ENCODE measurements at places on chromosomes 1 and 21. TPM values are rescaled to one million over a fixed set of nuclear protein-coding genes. Genes with fewer than 3 reads are reported as not detected.

DNA sequence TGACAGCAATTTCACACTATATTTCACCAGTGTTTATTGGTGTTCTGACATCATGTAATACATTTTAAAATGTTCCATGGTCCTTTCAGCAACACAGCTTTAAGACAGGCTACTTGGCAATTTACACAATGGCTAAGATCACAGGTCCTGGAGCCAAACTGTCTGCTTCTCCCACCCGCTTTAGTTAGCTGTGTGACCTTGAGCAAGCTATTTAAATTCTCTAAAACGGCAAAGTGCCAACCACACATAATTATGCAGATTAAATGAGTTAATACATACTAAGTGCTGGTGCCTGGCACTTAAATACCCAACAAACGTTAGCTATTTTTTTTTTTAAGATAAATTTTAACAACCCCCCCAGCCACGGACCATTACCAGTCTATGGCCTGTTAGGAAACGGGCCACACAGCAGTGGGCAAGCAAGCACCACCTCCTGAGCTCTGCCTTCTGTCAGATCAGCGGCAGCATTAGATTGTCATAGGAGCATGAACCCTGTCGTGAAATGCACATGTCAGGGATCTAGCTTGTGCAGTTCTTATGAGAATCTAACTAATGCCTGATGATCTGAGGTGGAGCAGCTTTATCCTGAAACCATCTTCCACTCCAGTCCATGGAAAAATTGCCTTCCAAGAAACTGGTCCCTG lies 26.9 kb downstream of the SOD1 start:
- no peak for ATAC-seq

DNA sequence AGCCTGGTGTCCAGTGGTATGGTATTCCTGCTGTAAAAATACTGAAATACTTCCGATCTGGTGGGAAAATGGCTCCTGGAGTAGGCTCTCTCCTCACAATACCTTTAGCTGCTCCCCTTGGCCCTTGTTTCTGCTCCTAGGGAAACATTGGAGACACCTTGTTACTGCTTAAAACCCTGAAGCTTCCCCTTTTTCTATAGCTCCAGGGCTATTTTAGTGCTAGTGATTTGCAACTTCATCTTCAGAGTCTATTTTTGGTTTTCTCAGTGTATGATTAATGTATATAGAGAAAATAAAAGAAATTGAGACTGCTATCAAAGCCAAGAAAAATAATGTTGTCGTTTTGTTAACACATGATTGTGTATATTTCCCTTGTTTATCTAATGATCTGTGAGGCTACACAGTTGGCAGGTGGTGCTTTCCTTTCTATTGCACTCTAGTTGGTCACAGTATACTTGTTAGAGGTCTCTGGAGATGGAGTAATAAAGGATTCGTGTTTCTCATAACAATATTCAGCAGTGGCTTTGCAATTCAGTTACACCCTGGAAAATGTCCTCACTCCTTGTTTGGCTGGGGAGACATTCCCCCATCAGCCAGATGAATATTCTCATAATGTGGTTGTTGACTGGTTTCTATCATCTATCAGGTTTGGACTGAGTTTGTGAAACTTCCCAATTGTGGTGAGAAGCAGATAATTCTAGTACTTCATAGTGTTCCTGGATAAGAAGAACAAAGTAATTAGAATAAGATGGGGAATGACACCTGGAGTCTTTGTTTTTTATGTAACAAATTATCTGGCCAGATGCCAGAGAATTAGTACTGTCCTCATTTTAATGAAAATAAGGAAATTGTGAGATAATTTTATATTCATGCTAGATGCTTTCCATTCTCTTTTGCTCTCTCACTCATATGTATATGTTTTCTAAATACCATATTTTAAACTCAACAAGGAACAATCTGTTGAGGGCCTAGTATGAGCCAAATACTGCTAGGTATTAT lies 44.8 kb upstream of the CACYBP start:
- ATAC-seq: peak; percentile 96

DNA sequence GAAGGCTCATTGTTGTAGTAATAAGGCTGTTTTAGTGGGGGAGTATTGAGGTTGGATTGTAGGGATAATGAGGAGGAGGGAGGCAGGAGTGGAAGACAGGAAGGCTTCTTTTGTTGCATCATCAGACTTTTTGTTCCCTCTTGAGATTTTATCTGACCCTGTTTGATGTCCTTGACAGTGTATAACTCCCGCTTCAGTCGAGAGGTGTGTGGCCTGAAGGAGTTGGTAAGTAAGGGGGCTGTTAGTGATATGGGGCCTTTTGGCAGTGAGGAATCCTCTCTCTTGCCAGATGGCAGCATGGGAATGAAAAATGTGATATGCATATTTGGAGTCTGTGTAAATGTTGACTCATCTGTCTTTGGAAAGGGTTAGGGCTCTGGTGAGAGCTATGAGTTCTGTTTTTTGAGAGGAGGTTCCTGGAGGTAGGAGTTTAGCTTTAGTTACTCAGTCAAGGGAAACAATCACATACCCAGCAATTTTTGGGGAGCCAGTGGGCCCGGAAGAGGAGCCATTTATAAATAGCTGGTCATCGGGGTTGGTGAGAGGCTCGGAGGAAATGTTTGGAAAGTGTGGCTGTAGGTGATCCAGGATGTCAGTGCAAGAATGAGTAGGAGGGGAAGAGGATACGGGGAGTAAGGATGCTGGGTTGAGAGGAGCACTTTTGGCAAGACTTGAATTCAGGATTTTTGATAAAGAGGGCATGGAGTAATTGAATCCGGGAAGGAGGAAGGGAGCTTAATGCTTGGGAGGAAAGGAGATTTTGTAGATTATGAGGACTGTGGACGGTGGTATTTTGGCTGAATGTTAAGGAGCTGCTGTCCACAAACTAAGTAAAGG lies 136.7 kb upstream of the ETV3 start:
- no peak for ATAC-seq

DNA sequence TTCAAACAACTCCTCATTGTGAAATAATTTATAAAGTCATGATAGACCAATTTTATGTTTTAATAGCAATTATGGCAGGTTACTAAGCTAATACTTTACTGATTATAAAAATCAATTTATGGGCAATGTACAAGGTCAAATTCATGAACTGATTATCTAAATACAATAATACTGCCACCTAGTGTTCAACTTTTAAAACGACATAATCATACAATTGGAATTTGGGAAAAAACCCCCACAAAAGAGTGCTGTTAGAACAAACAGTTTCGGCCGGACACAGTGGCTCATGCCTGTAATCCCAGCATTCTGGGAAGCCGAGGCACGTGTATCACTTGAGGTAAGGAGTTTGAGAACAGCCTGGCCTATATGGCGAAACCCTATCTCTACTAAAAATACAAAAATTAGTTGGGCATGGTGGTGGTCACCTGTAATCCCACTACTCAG lies 14.0 kb downstream of the GTF2B start:
- no peak for ATAC-seq

DNA sequence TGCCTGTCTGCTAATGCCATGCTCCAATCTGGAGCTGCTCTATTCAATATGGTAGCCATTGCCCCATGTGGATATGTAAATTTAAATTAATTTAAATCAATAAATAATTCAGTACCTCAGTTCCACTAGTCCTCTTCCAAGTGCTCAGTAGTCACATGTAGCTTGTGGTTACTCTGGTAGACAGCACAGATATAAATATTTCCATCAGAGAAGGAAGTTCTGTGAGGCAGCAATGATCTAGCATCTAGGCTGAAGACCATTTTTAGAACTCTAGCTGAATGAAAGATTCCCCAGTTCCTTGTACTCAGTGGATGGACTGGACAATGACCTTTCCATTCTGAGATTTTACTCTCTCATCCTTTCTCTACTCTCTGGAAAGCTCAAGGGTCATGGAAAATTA lies 25.8 kb upstream of the CAPZB start:
- ATAC-seq: no peak

DNA sequence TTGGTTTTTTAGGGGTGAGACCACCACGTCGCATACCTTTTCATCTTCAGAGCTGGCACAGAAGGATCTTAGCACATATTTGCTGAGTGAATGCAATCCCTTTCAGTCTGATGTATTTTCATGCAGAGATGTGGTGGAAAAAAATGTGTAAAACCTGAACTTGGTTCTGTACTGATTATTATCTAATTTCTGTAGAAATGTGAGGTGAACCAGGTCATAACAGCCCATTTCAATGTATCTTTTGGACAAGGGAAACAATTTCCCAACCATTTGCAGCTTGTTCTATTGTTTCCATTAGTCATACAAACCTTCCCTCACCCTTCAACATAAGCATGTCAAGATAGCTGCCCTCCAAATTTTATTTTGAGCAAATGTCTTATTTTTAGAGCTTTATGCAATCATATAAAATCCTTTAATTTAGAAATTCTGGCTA lies 46.8 kb upstream of the RUNX1 start:
- ATAC-seq: no peak

- peak; percentile 54 for ATAC-seq
Measured at GRCh38 chr1:8987881-8988617, 38.2 kb downstream of the SLC2A7 start.

GRCh38 chr1:181126871-181127587 lies 38.5 kb downstream of the IER5 start:
- ATAC-seq: no peak

DNA sequence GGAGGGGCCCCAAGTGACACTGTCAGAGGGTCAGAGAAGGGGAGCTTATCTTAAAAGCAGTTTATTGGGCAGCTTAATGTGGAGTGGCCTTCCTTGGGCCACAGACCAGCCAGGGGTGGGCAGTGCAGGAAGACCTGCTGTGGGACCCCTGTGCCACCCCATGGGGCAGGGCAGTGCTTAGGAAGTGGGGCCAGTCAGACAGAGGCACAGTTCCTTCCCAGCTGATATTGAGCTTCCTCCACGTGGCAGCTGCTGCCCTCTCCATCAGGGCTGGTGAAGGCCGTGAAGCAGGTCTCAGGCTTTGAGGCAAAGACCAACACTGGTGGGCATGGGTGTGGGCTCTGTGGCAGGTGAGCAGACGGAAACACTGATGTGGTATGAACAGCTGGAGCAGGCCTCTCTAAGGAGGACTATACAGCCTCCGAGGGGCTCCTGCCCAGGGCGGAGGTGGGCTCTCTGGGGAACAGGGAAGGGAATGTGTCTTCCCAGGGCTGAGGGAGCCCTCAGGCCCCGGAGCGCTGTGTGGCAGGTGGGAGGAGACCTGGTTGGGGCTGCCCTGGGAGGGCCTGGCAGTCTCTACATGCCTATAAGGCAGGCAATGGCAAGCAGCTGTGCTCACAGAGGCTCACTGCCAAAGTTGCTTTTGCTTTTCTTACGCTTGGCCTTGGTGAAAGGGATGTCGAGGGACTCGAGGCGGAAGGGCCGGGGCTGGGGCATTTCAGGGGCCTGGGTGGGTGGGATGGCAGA lies 3.0 kb upstream of the DDOST start:
- ATAC-seq: no peak

- ATAC-seq: no peak
Measured at GRCh38 chr1:1623631-1624442, 8.1 kb upstream of the MMP23B start.

The OR6N1 gene
- total RNA-seq: 0.18 TPM

GRCh38 chr1:211521102-211521815 lies 29.3 kb upstream of the RD3 start:
- ATAC-seq: no peak

The GJA9 gene
- total RNA-seq: 0.21 TPM

DNA sequence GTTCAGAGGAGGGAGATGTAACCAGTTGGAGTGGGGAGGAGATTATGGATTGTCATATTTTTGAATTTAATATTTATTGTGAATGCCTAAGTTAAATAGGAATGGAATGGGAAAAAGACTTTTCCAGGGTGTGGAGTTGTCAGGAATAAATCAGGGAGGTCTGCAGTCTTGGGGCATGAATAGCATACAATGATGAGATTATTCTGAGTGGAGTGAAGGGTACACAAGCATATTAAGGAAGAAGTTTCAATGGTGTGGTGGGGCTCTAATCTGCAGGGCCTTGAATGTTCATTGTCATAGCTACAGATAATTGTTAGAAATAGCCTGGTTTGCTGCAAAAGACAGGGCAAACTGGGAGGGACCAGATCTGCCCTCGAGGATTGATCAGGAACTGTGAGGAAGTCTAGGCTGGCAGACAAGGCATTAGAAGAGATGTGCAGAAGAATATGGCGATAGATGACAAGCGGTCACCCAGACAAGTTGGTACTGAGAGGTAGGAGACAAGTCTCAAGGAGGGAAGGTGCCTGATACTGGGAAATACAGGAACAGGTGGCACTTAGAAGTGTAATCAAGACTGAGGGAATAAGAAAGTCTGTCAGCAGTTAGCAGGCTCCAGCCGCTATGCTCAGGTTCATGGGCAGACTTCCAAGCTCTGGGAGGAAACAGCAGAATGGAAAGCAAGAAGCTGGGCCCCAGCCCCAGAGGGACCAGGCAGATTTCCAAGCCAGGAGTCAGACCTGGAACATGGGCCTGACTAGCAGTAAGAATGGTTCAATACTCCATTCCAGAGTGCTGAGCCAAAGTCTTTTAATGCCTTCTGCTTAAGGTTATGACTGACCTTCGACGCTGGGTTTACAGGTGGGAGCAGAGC lies 20.9 kb upstream of the RGL1 start:
- ATAC-seq: peak; percentile 76

GRCh38 chr1:17128361-17128760 lies 9.1 kb upstream of the PADI2 start:
- ATAC-seq: peak; percentile 89

GRCh38 chr1:47754221-47754620 lies 243.0 kb downstream of the TRABD2B start:
- no peak for ATAC-seq

The NBPF10 gene
- total RNA-seq: 0.49 TPM

Data from motor neuron (in vitro differentiated cells).